ENCODE measurements at places on chromosomes 16 and 17.

DNA sequence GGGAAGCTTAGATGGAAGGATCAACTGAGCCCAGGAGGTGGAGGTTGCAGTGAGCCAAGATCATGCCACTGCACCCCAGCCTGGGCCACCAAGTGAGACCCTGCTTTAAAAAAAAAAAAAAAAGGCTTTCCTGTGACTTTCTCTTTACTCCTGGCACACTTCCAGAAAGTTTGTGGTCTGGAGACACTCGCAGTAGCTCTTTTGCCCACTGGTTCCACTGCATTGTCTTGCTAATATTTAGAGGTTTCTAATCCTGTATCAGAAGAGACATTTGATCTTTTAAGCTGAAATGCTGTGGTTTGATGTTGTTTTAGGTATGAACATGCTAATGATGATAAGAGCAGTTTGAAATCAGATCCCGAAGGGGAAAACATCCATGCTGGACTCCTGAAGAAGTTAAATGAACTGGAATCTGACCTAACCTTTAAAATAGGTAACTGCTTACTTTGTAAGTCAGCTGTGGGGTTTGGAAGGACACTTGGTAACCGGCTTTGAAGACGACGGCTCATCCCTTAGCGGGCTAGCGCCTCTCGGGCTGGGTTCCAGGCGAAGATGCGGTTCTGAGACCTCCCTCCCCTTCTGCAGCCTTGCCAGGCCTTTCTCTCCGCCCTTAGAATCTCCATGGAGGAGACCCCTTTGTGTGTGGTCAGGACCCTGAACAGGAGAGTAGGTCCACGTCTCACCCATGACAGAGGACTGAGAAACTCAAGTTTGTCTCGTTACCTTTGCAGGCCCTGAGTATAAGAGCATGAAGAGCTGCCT lies 23.1 kb downstream of the NTAN1 start:
- DNase-seq, result peak; percentile 25

DNA sequence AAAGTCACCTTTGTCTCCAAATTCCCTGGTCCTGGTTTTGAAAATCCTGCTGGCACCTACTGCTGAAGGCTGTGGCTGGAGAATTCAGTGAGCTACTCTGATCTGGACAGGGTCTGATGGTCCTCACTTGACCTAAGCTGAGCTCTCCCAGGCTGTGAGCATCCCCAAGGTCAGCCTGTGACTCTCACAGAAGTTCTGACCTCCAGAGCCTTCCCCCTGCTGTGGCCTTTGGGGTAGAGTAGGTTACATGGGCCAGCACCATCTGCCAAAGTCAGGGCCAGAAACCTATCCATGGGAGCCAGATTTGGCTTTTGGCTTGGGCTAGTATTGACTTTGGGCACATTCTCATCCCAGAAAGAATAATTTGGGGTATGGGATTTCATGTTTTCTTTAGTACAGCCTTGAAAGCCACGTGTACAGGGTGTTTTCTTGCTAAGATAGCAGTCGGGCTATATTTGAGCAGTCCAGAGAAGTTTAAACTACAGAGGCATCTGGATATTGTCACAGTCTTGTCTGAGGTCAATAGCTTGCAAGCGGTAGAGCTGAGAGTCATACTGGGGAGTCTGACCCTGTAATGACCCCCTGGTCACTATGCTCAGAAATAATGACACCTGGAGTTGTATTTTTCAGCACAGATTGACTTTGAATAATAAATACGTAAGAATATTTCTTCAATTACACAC lies 6.2 kb upstream of the AGRP start:
- no peak for DNase-seq

DNA sequence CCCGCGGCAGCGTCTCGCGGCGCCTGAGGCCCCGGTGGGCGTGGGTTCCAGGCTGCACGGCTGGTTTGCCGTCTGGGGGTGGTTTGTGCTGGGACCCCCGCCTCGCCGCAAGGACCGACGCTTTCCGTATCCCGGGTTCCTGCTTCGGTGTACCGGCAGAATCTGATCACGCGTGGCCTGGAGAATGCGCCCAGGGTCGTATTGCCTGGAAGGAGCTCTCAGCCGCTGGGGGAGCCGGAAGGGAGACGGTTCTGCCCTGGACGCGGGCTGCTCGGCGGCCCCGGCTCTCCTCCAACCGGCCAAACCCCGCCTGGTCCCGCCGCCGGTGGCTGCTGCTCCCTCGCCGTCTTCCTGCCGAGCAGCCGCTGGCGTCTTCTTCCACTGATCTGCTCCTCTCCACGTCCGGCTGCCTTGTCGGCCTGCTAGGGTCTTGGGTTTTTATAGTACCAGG lies 39.8 kb downstream of the ZNF778 start:
- DNase-seq, result peak; percentile 4

- no peak for DNase-seq
These were observed 252.9 kb downstream of the ZFHX3 start for GRCh38 chr16:72794986-72795385.
